ENCODE measurements at places on chromosomes 2 and 18.
A peak's percentile ranks its signal among the peaks of the same experiment; 100 is the strongest.

- DNase-seq = no peak
These were observed 38.1 kb upstream of the RTN4 start for GRCh38 chr2:55088400-55088799.

- peak; percentile 23 for DNase-seq
These were observed 584 bp downstream of the BOLA3 start for GRCh38 chr2:74146929-74147726.

DNA sequence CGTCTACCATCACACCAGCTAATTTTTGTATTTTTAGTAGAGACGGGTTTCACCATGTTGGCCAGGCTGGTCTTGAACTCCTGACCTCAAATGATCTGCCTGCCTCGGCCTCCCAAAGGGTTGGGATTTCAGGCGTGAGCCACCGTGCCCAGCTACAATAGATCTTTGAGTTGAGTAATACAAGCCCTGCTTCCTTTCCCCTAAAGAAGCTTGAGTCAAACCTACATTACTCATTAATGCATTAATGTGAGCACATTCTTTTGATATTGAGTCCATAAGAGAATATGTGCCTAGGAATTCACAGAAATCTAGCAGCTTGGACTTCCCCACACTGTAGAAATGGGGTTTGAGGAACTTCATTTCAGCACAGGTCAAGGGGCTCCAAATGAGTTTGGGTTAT, 39.6 kb downstream of the PSMG2 start:
- no peak for DNase-seq

DNA sequence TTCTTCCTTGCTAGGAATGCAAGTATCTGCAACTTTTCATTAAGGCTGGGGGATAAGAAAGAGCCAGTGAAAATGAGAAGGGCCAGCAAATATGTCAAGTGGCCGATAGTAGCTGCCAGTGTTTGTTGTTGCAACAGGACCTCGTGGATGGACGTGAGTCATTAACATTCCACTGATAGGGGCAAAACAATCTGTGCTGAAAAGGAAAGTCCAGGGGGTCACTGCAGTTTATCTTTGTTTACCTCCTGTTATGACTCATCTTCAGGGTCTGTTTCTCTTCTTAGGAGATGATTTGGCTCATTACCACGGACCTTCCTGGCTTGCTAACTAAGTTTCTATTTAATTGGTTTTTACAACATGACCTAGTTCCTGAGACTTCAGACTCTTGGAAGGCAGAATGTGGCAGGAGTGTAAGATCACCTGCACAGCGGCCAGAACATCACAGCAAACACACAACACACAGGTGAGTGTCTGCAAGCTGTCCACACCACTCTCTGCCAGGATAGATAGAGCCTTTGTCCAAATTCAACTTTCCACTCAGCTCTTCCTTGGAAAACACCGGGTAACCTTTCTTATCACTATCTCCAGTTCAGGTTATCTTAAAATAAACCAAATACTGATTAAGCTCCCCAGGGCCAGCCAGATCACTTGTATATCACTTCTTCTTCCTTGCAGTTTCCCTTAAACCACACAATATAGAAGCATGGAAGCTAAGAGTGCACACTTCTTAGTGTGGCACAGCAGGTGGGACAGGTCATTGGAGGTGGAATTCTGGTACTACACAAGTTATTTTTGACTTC, 157.5 kb upstream of the LMAN1 start:
- peak; percentile 40 for DNase-seq

GRCh38 chr2:147182260-147182659, 662.6 kb upstream of the ACVR2A start:
- no peak for DNase-seq

DNA sequence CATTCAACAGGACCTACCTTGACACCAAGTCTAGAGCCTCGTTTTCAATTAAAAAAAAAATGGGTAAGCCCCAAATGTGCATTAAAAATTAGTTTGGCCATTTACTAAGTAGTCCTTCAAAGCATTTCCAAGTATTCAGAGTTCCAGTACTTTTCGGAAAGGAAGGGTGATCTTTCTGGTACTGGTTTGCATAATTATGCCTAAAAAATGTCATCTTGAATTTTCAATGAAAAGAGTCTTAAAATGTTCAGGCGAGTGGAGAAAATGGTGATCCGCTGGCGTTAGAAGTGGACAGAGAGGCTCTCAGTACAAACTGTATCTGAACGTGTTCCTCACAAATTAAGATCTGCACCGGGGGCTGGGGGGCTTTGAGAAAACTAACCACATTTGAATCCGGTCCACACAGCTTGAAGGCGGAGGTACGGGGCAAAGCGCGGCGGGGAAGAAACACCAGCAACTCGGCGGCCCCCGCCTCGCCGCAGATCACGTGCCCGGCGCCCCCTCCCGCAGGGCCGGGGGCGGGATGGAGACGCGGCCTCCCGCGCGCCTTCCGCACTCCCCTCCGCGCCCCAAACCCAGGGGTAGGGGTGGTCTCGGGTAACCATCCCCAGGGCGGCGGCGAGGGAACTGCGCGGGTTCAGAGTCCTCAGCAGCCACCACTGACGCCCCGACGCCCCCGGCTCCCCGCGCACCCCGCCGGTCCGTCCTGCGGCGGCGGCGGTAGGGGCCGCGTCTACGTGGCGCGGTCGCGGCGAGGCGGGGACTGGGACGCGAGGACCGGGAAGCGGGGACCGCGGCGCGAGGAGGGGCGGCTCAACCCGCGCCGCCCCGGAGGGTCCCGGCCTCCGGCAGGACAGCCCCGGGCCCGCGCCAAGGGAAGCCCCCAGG, 564 bp downstream of the LPIN2 start:
- peak; percentile 72 for DNase-seq

DNA sequence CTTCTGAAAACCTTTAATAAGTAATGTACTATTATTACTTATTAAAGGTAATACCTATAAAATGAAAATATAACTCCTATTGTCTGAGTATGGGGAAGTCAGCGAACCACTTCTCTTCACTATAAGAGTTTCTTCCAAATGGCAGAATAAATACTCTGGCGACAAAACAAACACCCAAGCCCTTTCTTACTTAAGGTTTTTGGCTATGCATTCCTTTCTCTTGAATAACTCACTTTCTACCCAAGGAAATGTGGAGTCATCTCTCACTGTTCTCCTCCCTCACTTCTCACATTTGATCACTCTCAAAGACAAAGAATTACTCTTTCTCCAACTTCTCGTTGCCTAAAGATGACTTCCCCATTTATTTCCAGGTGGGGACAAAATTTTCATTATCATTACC, 816.8 kb upstream of the CRIM1 start:
- peak; percentile 12 for DNase-seq

- no peak for DNase-seq
These were observed 17.4 kb upstream of the GAL3ST2 start for GRCh38 chr2:241759067-241759807.

GRCh38 chr2:127771756-127772155, 39.2 kb downstream of the WDR33 start:
- DNase-seq = peak; percentile 35

- DNase-seq = no peak
These were observed 4.6 kb upstream of the LAMA3 start for GRCh38 chr18:23684515-23685197.

DNA sequence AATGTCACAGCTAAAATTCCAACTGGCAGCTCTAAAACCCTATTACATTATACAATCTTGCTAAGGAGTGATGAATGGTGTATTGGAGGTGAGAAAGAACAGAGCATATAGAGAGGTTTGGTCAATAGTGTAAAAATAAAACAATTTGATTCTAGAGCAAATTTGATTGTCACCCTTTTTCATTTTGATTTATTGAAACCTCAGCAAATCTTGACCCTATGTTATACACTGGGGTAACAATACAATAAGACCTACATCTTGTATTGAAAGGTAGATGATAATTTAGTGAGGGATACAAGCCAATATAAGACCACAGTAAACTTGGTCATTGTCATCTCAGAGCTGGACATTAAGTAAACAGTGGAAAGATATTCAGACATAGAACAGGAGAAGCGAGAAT, 671.9 kb downstream of the IRS1 start:
- DNase-seq = no peak

- DNase-seq = no peak
These were observed 36.2 kb downstream of the KIAA2012 start for GRCh38 chr2:202109139-202109736.

DNA sequence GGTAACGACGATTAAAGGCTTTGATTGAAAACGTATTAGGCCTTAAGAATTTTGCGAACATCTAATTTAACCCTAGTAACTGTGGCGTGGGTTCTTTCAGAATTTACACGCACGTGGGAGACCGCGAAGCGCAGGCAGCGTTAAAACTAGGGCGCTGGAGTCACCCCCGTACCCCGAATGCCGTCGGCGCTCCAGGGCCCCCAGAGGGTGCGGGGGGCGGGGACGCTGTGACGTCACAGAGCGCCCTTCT, 673 bp upstream of the SMCHD1 start:
- no peak for DNase-seq

DNA sequence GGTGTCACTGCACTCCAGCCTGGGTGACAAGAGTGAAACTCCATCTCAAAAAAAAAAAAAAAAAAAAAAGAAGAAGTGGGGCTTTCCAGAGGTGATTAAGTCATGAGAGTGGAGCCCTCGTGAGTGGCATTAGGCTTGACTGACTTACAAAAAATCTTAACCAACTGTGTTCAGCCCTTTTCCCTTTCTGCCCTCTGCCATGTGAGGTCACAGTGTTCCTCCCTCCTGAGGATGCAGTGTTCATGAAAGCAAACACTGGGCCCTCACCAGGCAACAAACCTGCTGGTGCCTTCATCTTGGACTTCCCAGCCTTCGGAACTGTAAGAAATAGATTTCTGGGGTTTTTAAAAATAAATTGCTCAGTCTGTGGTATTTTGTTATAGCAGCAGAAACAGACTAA, 37.0 kb upstream of the METTL21A start:
- no peak for DNase-seq

GRCh38 chr2:229447227-229447626, 176.1 kb upstream of the PID1 start:
- no peak for DNase-seq

DNA sequence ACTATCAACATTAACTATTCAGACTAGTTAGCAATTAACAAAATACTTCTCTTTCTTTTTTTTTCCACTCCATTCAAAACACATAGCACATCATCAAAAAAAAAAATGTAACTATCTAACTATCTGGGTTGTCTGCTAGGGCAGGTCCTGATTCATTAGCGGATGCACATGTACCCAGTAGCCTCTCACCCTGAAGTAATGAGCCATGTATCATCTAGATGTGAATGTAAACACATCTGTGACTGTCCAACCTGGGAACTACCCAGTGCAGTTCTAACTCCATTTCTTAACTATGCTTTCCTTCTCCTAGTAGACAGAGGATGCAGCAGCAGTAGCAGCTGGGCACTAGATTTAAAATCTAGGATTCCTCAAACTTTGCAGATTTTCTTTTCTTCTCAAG, 183.1 kb upstream of the PIK3C3 start:
- DNase-seq = no peak

GRCh38 chr18:48419277-48420022, 10.3 kb upstream of the ZBTB7C start:
- no peak for DNase-seq

GRCh38 chr2:64847930-64848329, 141.3 kb upstream of the SLC1A4 start:
- no peak for DNase-seq

- no peak for DNase-seq
These were observed 24.7 kb downstream of the TLK1 start for GRCh38 chr2:171136024-171136423.

- DNase-seq = no peak
These were observed 39.0 kb downstream of the SLC66A2 start for GRCh38 chr18:79912409-79912991.

DNA sequence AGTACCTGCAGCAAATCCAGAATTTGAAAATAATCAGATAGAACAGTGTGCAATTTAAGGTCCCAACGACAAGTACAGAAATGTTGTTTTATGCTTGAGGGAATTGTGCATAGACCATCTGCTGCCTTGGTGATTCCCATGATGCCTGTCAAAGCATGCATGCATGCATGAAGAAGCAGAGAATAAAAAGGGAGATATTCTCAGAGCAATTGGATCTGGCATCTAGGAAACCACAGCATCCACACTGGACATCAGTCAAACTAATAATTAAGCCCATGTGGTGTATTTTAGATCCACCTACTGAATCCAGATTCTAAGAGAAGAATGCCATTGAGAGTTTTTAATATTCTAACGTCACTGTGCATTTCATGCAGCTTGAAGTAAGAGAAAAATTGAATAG, 361.2 kb downstream of the FSIP2 start:
- DNase-seq = no peak

DNA sequence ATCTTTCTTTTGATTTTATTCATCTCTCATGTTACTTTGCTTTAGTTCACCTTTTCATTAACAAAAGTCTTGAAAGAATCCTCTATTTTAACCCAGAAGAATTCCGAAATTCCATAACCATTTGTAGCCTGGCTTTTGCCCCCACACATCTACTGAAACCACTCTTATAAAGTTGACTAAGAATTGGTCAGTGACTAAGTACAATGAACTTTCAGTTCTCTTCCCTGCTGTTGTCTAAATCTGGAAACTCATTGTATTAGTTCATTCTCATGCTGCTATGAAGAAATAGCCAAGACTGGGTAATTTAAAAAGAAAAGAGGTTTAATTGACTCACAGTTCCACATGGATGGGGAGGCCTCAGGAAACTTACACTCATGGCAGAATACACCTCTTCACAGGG, 49.9 kb upstream of the PNPT1 start:
- peak; percentile 40 for DNase-seq

- DNase-seq = no peak
These were observed 9.2 kb downstream of the BOK start for GRCh38 chr2:241567776-241568175.

DNA sequence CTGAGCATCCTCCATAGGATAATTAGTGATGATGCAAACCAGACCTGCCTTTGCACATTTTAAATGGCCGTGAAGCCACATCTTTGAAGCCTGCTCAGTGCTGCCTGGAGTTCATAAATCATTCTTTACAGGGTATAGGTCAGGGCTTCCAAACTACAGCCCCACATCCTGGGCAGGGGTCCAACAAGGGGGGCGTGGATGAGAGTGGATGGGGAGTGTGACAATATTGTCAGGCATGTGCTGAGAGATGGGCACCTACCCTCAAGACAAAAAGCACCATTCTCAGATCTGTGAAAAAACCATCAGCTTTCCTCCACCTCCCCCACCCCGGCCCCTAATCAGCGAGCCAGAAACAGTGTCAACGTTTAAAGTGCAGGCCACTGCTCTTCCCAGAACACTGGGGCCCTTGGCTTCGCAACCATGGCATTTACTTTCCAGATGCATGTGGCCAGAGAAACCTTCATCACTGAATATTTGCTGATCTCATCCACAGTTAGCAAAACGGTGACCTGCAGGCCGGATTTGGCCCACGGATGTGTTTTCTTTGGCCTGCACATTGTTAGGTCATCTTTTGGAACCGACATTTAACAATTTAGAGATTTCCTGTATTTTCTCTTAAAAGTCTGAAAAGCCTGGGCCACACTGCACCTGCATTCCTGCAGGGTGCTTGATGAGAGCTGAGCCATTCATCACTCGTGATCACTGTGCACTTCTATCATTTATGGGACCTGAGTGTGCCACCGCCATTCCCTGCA, 130.7 kb downstream of the ANKRD44 start:
- DNase-seq = no peak

GRCh38 chr2:159004849-159005248, 36.4 kb downstream of the TANC1 start:
- DNase-seq = no peak

Data from urothelium cell line (cell line).